ENCODE measurements at places on chromosomes 16 and 17.

- no peak for DNase-seq
Observed at GRCh38 chr16:88437367-88437964, 15.6 kb upstream of the ZFPM1 start.

- peak; percentile 46 for DNase-seq
Observed at GRCh38 chr17:41666708-41667279, 21.9 kb upstream of the EIF1 start.

GRCh38 chr16:64185954-64186353 lies 935.9 kb downstream of the CDH11 start:
- no peak for DNase-seq

GRCh38 chr16:4382795-4383357 lies 11.2 kb downstream of the VASN start:
- no peak for DNase-seq

GRCh38 chr16:11395949-11396240 lies 50.6 kb downstream of the RMI2 start:
- DNase-seq, result no peak

- DNase-seq, result no peak
Observed at GRCh38 chr17:40553694-40554534, 11.4 kb downstream of the CCR7 start.

GRCh38 chr16:3999479-4000325 lies 116.5 kb downstream of the ADCY9 start:
- DNase-seq, result no peak

GRCh38 chr17:49031965-49032928 lies 35.1 kb downstream of the IGF2BP1 start:
- DNase-seq, result no peak

GRCh38 chr17:44083250-44083849 lies 12.8 kb downstream of the G6PC3 start:
- no peak for DNase-seq

GRCh38 chr16:60905811-60906210 lies 1130.4 kb downstream of the CDH8 start:
- DNase-seq, result no peak

- DNase-seq, result no peak
Observed at GRCh38 chr17:55452139-55452790, 30.6 kb upstream of the MMD start.

- no peak for DNase-seq
Observed at GRCh38 chr16:22633280-22633679, 122.6 kb downstream of the NPIPB5 start.

GRCh38 chr16:53061256-53061655 lies 6.5 kb downstream of the CHD9 start:
- no peak for DNase-seq

- DNase-seq, result no peak
Observed at GRCh38 chr17:46839211-46839610, 12.2 kb upstream of the WNT9B start.

DNA sequence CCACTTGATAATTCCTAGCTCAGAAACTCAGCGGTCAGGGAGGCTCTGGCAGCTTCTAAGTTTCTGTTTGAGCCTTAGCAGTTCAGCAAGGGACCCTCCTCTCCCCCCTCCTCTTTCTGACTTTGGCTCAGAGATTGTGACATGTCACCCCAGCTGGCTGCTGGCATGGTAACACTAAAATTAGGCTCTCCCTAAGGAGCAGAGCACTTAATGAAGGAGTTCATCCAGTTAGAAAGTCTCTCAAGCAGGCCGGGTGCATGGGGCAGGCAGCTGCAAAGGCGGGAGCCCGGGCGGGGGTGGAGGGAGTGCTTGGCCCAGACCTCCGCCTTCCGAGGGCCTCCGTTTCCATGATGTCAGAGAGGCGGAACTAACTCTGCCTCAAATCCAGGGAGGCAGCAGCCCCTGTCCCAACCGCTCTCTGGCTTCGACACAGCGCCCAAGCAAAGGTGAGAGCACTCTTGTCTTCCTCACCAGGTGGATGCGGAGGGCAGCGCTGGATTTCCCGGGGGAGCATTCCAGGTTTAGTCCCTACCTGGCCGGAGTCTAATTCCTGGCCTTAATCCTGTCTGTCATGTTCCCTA lies 128.0 kb upstream of the PLCG2 start:
- DNase-seq, result no peak

- no peak for DNase-seq
Observed at GRCh38 chr17:74780443-74781238, 4.5 kb upstream of the NAT9 start.

- DNase-seq, result no peak
Observed at GRCh38 chr17:77755410-77755963, 203.0 kb upstream of the TNRC6C start.

- no peak for DNase-seq
Observed at GRCh38 chr17:6700948-6701307, 12.2 kb downstream of the SLC13A5 start.

DNA sequence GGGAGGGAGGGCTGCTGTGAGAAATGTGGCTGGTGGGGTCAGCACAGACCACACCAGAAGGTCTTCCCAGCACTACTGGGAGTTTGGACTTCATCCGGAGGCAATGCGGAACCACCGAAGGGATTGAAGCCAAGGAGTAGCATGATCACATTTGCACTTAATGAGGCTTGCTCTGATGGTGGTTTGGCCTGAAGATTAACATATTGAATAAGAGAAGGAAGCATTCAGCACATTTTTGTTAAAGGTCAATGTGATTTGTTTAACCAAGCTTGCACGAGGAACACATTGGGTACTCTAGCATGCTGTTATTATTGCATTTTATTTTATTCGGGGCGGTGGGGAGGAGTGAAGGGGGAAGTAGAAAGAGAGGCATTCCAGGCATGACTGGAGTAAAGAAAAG lies 378.6 kb downstream of the UTP18 start:
- no peak for DNase-seq

DNA sequence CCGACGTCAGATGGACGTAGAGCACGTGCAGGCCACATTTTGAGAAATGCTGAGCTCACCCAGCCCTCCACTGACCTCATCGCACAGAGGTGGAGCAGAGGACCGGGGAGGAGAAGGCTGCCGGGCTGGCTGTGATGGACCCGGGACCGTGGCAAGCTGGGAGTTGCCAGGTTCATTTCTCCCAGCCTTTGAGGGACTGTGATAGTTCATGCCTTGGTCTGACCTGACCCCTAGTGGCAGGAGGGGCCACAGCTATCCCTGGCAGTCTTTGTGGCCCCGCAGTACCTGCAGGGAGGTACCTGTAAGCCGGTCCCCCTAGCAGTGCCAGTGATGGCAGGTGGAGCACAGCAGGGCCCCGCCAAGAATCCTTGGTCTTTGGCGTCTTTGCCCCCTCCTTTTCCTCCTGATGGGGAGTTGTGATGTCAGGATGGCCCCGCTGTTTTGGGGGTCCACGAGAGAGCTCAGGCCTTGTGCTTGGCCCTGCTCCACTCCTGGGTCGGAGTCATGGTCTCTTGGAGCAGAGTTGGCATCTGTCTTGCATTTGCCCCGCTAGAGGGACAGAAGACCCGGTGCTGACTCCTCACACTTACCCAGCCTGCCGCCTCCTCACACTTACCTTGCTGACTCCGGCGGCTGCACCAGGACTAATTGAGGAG lies 50.4 kb downstream of the OR1D5 start:
- no peak for DNase-seq

DNA sequence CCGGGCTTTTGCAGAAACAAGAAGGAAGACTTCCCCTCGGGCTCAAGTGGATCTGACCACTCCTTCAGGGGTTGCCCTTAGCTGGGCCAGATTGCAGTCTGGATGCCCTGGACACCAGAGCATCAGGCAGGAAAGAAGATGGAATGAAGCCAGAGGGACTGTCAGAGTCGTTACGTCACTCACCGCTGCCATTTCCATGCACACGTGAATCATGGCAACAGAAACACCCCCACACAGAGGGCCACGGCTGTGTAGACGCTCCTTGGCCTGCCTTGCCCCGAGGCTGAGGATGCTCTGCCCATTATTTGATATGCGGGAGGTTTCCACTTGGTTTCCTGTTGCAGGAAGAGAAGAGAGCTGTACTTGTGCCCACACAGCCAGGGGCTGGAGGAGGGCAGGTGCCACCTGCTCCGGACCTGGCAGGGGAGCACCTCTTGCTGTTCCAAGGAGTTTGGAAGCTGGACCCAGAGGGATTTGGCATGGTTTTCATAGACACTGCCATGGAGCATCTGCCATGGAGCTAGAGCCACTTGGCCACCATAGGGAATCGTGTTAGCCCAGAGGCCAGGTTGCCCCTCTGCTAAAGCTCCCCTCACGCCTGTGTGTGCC lies 29.4 kb downstream of the RBFOX3 start:
- DNase-seq, result no peak

- no peak for DNase-seq
Observed at GRCh38 chr17:42289611-42290181, 1.4 kb downstream of the STAT5A start.

DNA sequence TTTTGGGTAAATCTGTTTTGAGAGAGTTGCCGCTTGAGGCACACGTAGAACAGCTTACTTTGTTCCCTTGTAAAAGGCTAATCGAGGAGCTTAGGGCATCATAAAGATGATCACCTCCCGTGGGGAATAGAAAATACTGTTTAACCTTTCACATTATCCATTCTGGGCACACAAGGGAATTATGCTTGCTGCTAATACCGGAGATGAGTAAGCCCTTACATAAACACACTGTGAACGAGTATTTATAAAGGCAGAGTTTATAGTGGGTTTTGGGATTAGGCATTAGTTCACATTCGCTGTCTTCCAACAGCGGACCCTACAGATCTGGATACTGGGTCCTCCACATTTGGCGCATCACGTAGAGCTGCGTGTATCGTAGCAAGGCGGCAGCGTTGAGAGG lies 51.2 kb upstream of the CNTNAP4 start:
- DNase-seq, result no peak

DNA sequence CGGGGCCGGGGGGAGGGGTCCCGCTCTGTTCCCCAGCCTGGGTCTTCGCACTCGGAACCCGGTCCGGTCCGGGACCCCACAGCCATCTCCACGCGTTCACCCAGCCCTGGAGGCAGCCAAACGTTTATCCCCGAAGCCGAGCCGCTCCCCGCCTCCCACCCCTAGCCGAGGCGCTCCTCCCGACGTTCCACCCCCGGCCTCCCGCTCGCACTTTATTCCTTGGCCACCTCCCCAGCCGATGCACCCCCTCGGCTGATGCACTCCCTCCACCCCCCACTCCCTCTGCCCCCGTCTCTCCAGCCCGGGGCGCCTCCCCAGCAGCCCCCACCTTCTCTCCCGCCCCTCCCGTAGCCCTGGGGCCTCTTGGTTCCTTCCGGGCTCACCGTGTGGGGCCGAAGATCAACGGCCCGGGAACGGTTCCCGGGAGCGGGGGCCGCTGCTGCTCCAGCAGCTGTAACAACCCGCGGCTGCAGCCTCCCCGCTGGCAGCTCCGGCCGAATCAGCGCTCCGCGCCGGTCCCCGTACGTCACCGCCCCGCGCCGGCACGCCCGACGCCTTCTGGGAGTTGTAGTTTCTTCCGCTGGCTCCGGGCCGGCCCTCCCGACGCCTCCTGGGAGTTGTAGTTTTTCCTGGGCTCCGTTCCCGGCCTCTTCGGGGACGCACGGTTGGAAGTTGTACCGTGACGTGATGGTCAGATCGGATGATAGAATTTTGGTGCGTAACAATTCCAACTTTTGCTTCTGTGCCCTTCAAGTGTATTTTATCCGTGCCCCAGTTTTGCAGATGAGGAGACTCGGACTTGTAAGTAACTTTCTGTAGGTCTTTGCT lies at the start of the genes LRRC3C and ORMDL3:
Gene LRRC3C (plus strand): TSS at position 632 of the 828 bp plus-strand sequence. CDS start 13,792 bp downstream, outside the sequence.
Gene ORMDL3 (minus strand): TSS at position 501 of the 828 bp plus-strand sequence. CDS start 3,398 bp downstream, outside the sequence.
- DNase-seq, result peak; percentile 83

DNA sequence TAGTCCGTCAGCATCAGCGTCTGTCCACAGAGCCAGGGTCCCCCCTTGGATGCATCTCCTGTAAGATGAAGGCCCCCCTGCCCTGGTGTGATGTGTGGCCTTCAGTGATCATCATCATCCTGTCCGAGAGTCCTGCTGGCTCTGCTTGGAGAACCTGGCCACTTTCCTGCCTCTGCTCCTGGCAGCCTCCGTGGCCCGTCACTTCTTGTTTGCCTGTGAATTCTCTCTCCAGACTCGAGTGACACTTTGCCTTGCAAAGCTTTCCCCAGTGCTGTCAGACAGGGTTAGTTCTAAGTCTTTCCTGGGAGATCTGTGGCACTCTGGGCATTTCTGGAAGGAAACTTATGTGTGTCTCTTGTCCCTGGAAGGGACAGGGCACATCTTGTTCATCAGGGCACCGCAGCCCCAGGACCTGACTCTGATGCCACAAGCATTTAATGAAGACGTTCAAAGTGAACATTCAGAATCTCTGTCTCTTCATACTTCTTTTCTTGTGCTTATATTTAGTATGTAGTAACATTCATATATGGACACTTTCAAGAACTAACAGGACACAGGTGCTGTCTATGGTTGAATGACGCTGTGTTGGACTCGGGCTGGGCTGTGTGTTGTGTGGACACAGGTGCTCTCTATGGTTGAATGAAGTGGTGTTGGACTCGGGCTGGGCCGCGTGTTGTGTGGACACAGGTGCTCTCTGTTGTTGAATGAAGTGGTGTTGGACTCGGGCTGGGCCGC lies 68.5 kb downstream of the RPTOR start:
- no peak for DNase-seq

DNA sequence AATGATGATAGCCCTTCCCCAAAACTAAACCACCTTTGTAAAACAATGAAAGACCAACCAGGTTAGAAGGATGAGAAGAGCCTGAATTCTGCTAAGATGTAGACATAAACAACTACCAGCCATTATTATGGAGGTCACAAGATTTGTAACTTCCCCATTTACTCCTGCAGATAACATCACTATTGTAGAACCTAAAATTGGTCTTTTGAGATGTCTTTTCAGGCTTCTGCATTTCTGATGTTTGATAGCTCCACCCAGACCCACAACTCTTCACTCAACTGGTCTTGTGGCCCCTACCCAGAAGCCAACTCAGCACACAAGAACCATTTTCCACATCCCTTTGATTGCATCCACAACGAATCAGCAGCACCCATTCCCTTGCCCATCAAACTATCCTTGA lies 100.8 kb downstream of the TMEM132E start:
- no peak for DNase-seq

- DNase-seq, result no peak
Observed at GRCh38 chr16:19196871-19197270, 28.8 kb downstream of the SYT17 start.

- DNase-seq, result no peak
Observed at GRCh38 chr16:89491238-89491869, 993 bp upstream of the ANKRD11 start.

DNA sequence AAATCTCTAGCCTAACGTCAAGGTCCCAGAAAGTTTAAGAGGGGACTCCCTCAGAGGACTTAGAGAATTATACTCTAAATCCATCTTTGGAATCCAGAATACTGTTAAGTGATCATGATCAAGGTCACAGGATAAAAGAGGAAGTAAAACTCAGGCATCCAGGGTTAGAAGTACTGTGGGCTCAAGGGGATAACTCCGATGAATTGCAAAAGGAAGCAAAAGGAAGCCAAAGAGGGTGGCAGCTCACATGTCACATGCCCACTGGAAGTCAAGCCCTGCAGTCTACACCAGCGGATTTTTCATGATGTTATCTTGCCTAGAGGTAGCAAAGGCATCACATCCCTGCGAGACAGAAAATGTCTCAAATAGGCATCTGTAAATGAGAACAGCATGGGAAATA lies 3.8 kb downstream of the ZNF821 start:
- DNase-seq, result no peak

- DNase-seq, result no peak
Observed at GRCh38 chr17:48483471-48484131, 47.2 kb downstream of the HOXB1 start.
